ENCODE measurements at places on chromosomes 16 and 17. TPM values are rescaled to one million over a fixed set of nuclear protein-coding genes. Genes with fewer than 3 reads are reported as not detected.

The KAT2A gene
- total RNA-seq, result 21.3 TPM

The KIFC3 gene
- 102 TPM for total RNA-seq

The HYDIN gene
- total RNA-seq, result 0.33 TPM

The OR1F1 gene
- not detected for total RNA-seq

The DPEP3 gene
- total RNA-seq, result not detected

The TBC1D3G gene
- not detected for total RNA-seq

The CETP gene
- not detected for total RNA-seq

The C17orf113 gene
- 0.76 TPM for total RNA-seq

The DPEP1 gene
- total RNA-seq, result 1.5 TPM

The TCAP gene
- total RNA-seq, result 0.16 TPM

The CDK5R1 gene
- 3.0 TPM for total RNA-seq

The AP2B1 gene
- 126 TPM for total RNA-seq

The CHD9 gene
- total RNA-seq, result 15.0 TPM

The HASPIN gene
- 1.5 TPM for total RNA-seq

The DOC2A gene
- total RNA-seq, result 0.76 TPM

The SCNN1B gene
- total RNA-seq, result not detected

The MYCBPAP gene
- total RNA-seq, result 0.98 TPM

The CCL8 gene
- total RNA-seq, result not detected

The KRT9 gene
- total RNA-seq, result not detected

The PITPNM3 gene
- total RNA-seq, result 3.8 TPM

The PLXDC1 gene
- total RNA-seq, result 0.38 TPM

The SPDYE4 gene
- total RNA-seq, result not detected

The KRT24 gene
- not detected for total RNA-seq

The TTYH2 gene
- total RNA-seq, result 4.1 TPM

The NPIPB9 gene
- total RNA-seq, result not detected

The GPR142 gene
- total RNA-seq, result not detected

The KRTAP4-9 gene
- total RNA-seq, result not detected

The LDHD gene
- total RNA-seq, result not detected

The RAB37 gene
- total RNA-seq, result not detected

The ABCA6 gene
- not detected for total RNA-seq

The NPIPA3 gene
- total RNA-seq, result not detected

The USP43 gene
- 8.4 TPM for total RNA-seq

The CMC2 gene
- total RNA-seq, result 71.0 TPM

The LRRC3C gene
- not detected for total RNA-seq

The SAMD14 gene
- 5.9 TPM for total RNA-seq

The RAMP2 gene
- 5.1 TPM for total RNA-seq

The TOX3 gene
- total RNA-seq, result 1.0 TPM
